Type B pancreatic cell (in vitro differentiated cells): ENCODE measurements at places on chromosomes 11 and 22.

GRCh38 chr11:130121445-130121978 is 38.1 kb upstream of the ST14 start:
- no peak for DNase-seq

- DNase-seq: no peak
Measured at GRCh38 chr11:94876222-94876621, 97.1 kb downstream of the CWC15 start.

DNA sequence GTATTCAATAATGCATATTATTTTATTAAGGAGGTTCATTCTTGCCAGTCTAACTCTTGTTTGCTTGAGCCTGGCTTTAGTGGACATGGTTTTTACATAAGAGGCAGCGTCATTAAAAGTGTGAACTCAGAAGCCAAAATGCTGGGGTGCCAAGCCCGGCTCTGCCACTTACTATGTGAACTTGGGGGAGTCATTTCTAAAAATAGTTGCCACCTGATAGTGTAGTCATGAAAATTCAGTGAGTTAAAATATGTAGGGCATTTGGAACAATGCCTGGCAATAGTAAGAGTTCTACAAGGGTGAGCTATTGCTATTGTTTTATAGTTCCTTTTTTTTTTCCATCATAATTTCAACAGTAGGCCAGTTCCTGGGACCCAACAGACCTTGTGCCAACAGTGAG is 49.9 kb downstream of the TENM4 start:
- DNase-seq: no peak

DNA sequence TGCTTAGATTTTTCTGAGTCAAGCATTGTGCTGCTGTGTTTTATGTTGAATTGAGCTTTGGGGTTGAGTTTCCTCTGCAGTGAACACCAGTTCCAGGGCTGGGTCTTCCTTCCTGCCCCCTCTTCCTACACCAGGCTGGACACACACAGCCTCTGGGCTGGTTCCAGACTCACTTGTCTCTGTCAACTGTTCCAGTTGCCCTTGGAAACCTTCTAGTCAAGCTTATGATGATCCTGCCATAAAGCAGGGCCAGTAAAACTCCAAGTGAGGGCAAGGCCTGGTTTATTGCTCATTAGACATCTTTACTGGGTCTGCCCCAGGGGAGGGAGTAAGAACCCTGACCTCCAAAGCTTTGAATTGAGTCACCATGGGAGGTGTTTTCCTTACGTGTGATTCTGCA is 61.1 kb downstream of the KIAA1671 start:
- no peak for DNase-seq

DNA sequence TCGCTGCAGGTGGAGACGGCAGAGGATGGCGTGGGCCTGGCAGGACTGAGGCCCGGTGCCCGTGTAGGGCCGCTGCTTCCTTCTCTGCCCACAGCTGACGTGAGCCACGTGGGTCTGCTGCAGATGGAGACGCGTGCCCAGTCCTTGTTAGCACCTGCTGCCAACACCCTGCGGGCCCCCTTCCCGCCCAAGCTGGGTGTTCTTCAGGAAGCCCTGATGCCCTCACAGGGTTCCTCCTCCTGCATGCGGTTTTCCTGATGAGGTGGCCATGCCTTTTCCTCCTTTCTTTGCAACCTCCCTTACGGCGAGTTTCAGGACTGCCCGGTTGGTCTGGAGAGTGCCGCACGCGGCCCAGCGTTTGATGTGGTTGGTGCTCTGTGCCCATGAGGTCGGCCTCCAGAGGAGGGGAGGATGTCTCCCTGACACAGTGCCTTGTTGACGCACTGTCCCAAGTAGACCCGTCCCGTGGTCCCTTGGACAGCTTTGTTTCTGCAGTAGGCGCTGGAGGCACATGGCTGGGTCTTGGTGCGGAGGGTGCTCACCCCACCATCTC is 44.7 kb downstream of the AP2A2 start:
- DNase-seq: no peak
